ENCODE measurements at places on chromosomes 11 and 22.

DNA sequence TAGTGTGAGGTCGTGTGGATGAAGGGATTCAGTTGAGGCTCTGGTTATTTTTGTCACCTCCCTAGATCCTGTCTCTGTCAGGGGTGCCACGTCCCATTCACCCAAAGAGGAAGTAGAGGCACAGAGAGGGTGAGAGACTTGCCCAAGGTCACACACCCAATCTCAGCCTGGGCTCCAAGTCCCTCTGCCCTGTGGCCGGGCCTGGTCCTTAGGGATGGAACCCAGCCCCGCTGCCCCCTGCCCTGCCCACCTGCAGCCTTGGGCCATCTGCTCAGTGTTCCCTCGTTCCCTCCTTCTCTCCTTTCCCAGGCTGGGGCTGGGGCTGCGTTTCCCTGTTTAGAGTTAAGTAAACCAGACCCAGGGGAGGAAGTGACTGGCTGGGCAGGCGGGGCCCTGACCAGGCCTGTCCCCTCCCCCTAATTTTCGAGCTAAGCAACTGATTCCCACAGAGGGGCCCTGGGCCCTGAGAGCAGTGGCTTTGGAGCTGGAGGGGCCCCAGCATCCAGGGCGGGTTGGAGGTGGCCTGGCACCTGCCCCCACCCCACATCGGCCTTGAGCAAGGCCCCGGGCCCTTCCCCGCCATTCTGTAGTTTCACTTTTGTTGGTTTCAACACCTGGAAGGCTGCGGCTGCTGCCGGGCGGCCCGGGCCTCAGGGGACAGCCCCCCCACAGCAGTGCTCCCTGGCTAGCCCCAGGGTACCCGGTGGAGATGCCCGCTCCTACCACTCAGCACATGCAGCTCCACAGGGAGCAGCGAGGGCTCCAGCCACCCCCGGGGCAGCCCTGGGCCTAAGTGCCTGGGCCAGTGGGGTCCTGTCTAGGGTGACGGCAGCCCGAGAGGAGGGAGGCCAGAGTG, 1.5 kb downstream of the TCIRG1 start:
- DNase-seq, result no peak

- no peak for DNase-seq
Observed at GRCh38 chr11:98587884-98588283, 432.9 kb upstream of the CNTN5 start.

- no peak for DNase-seq
Observed at GRCh38 chr22:36267896-36268485, 15.1 kb downstream of the APOL1 start.

- no peak for DNase-seq
Observed at GRCh38 chr11:14059491-14059890, 97.0 kb downstream of the SPON1 start.

DNA sequence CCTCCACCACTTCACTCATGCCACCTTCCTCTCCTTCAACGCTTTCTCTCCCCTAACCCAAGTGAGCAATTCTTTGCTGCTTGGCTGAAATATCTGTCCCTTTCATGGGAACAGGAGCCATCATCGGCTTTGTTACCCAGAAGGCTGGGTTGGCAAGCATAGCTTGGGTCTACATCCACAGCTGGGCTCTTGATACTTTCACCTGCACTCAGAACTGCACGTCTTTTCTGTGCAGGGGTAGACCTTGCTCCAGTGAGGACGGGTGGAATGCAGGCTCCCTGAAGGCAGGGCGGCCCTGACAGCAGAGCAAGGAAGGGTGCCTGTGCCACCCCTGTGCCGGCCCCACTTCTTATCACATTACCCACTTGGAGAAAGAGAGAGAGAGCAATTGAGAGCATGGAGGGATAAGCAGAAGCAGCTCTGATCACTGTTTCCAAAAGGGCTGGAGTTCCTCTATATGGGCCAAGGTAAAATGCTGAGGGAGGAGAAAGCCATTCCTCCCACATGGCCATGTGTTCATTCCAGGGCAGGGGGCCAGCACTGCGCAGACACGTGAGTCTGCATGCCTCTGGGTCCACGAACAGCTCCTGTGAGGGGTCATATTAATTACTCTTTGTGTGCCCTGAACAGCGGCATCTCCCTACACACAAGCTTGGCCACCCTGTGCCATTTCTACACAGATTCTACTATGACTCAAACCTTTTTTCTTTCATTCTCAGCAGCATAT, 181.8 kb downstream of the BUD13 start:
- DNase-seq, result no peak
